ENCODE measurements at places on chromosomes 2 and 18.

GRCh38 chr2:99451686-99452085, 38.1 kb downstream of the REV1 start:
- no peak for DNase-seq

DNA sequence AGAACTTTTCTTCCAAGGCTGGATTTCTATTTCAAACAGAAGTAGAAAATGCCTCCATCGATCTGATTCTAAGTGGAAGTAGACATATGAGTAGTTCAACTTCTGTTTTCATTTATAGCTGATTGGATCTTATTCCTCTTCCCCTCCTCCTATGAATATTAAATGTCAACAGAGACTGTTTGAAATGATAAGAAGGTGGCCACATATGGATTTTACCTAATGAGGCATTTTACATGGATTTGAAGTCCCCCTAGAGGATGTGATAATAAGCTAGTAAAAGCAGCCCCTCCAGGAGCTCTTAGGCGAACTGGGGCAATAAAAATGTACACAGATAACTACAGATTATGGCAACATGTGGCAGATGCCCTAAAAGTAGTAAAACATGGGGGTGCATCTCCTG, 71.0 kb downstream of the UPP2 start:
- DNase-seq: no peak

GRCh38 chr18:28485210-28485801, 308.4 kb upstream of the CDH2 start:
- DNase-seq: no peak

DNA sequence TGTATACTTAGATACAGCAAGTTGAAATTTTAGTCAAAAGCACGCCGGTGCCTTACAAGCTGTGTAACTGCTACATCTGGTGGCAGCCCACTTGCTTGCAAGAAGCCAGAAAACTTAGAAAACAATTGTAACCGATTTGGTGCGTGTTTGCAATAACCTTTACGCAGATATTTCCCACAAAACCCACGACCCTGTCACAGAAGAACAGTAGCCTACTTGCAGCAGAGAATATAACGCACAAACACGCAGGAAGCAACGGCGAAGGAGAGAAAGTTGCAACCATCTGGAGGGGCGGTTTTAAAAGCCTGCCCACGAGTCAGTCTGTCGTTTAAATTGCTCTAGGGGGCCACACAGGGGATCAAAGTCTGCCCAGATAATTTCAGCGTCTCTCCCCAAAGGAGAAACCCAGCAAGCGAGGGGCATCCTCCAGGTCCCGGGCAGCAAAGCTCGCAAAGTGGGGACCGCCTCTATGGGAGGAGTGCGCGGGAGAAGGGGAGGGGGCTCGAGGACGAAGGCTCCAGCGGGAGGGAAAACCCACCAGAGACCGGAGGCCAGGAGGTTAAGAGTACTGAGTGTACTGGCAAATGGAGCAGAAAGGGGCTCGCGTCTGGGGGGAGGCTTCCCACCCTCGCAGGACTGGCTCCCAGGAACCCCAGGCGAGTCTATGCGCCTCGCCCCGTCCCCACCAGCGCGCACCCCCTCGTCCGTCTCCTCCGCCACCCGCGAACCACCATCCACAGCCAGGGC, 1.1 kb downstream of the TLK1 start:
- DNase-seq: peak; percentile 33

GRCh38 chr2:41241325-41242000, 789.6 kb upstream of the SLC8A1 start:
- DNase-seq: no peak

All from retinal pigment epithelial cell (primary cell).